Fibroblast of skin of abdomen (primary cell): ENCODE measurements at places on chromosomes 5 and 9.

DNA sequence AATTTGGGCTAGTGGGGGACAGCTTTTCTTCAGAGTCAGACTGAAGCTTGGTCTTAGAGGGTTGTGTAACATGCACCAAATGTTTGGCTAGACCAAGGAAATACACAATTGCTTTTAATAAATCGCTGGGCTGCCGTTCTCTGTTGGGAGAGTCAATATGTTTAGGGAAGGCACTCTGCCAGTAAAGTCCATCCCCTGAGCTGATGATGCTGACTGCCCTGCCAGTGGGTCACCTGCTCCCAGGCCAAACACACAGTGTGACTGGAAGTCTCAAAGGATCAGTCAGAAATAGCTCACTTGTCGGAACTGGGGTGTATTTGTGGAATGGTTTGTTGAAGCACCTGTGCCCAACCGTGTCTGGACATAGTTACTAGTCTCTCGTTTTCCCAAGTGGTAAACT lies 17.9 kb upstream of the ZNF474 start:
- no peak for DNase-seq

- no peak for DNase-seq
Measured at GRCh38 chr5:16870878-16871277, 65.2 kb downstream of the MYO10 start.

DNA sequence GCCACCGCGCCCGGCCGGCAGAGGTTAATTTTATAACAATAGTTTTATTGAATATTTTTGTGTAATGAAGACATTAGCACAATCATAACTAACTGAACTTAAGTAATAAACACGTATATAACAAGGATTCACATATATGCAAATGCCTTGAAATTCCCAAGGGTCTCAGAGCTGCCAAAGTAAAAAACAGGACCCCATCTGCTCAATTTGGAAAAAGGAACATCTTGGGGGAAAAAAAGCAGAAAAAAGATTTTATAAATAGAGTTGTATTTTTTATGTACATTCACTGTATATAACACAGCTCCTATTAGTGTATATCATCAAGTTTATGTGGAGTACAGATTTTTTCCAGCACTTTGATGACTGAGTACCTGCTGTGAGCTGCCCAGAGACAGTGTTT lies 366.7 kb downstream of the BRINP1 start:
- DNase-seq, result no peak

DNA sequence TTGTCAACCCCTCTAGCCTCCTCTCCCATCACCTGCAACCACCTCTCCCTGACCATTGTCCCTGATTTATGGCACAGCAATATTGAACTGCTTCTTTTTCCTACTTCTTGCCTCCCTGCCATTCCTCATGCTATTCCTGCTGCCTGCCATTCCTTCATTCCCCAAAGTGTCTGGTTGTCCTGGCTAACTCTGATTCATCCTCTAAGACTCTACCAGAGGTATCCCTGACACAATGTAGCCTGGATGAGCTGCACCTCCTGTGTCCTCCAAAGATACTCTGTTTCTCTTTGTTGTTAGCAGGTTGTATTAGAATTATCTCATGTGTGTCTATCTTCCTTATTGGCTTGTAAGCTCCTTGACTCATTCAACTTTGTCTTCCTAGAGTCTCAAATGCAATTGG lies 53.5 kb upstream of the PTPN3 start:
- DNase-seq, result no peak

- DNase-seq, result no peak
Measured at GRCh38 chr9:5958273-5958672, 57.2 kb downstream of the RANBP6 start.

DNA sequence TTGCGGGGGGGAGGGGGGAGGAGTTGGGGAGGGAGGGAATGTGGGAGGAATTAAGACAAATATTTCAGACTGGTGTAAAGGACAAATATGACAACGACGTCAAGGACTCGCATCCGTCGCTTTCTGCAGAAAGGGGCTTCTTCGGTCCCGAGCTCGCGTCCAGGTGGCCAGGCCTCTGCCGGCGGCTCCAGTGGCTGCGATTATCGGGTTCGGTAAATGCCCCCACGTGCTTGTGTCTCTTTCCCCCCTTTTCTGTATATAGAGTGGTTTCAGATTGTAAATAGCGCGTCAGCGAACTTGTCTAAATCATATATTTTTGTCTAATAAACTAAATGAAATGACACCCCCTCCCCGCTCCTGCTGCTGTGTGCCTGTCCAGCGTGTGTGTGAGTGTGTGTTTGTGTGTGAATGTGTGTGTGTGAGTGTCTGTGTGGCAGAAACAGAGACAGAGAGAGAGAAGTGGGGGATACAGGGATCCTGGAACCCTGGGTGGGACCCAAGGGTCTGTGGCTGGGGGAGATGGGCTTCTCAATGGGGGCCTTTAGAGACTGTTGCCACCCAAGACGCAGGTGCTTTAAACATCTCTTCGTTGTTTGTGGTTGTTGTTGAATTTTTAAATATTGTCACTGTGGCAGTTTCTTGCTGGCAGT lies 5.6 kb downstream of the IRX1 start:
- DNase-seq, result peak; percentile 48

DNA sequence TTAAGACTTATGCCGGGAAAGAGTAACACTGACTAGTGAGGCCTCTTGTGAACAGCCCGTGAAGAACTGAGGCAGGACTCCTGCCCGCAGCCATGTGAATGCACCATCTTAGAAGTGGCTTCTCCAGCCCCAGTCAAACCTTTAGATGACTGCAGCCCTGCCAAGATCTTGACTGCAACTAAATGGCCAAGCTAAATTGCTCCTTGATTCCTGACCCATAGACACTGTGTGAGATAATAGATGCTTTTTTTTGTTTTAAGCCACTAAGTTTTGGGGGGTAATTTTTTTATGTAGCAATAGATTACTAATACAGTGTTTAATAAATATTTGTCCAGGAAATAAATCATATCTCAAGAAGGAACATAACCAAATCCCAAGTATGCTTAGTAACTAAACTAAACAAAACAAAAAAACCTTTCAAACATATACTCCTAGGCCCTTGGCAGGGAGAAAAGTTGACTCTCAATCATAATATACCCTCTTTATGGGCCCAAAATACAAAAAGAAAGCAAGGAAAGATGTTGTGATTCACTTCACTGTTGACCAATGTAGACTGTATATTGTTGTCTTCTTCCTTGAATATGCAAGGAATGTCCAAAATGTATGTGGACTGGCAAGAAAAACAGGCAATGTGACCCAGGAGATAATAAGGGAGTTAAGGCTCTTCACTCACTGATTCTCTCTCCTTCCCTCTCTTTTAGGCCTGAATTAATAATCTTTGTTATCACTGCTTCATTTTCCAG lies 79.7 kb upstream of the ZNF366 start:
- DNase-seq, result peak; percentile 14

DNA sequence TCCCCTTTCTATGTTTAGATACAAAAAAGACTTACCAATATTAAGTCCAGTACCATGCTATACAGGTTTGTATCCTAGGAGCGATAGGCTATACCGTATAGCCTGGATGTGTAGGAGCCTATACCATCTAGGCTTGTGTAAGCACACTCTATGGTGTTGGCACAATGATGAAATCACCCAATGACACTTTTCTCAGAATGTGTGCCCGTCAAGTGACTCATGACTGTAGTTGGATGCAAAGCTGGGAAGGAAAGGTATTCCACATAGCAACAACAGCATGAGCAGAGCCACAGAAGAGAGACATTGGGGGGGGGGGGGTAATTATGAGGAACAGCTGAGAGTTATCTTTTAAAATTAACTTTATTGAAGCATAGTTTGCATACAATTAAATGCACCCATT lies 63.2 kb downstream of the TTLL11 start:
- DNase-seq, result no peak

GRCh38 chr5:122715095-122715494 lies 59.8 kb upstream of the SNX2 start:
- DNase-seq, result peak; percentile 79

- DNase-seq, result no peak
Measured at GRCh38 chr9:126527109-126527825, 86.5 kb upstream of the LMX1B start.

DNA sequence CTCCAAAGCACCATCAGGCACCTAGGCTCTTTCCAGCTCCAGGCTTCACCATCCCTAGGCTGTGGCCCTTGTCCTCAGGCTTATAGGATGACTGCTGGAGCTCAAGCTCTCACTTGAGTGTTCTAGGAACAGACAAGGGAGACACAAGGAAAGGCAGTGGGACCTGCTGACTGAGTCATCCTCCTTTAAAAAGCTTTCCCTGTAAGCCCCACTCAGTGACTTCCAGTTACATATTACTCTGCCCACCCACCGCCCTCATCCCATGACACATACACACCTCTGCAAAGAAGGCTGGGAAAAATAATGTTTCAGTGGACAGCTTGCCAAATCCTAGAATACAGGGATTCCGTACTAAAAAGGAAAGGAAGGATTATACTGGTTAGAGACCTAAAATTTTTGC lies 154.2 kb upstream of the ZNF366 start:
- peak; percentile 52 for DNase-seq

DNA sequence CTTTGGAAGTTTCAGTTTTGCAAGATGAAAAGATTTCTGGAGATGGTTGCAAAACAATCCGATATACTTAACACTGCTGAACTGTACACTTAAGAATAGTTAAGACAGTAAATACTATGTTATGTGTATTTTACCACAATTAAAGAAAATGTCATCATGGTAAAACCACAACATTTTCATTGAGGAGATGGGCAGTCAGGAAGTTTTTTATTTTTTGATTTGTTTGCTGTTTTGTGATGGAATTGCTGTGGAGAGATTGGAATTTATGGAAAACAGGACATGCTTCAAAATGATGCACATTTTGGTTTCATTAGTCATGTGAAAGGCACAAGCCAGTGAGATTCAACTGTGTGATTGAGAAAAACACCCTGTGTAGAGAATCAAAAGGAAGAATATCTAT lies 90.5 kb upstream of the AGXT2 start:
- peak; percentile 90 for DNase-seq

DNA sequence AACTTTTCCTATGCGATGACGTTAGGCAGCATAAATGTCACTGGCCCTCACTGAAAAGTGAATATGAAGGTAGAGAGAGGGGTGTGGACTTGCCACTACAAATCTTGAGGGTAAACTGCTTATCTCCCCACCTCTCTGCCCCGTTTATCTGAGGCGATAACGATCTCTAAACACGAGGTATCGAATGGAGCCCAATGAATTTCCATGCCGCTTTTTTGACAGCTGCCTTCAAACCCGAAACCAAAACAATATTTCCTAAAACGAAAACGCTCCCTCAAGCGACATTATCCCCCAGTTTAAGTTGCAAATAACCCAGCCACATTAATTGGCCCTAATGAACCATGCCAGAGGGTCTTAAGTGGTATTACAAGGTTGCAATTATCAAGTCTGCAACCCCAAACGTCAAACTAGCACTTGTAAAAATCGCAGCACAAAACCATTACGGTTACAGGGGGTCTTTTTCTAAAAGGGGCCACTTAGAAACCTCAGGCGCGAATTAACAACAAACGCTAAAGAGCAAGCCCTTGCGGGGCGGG lies 1.4 kb downstream of the NR3C1 start:
- DNase-seq, result no peak
